ENCODE measurements at places on chromosomes 13 and 19. TPM values are rescaled to one million over a fixed set of nuclear protein-coding genes. Genes with fewer than 3 reads are reported as not detected.
A peak's percentile ranks its signal among the peaks of the same experiment; 100 is the strongest.

The OR7D2 gene
- 0.61 TPM for total RNA-seq

The GJB2 gene
- total RNA-seq = 0.26 TPM

The CASP14 gene
- not detected for total RNA-seq

The ZNF132 gene
- total RNA-seq = 0.71 TPM

The TTYH1 gene
- not detected for total RNA-seq

The LGALS14 gene
- 0.77 TPM for total RNA-seq

The GPC5 gene
- total RNA-seq = not detected

The PRODH2 gene
- total RNA-seq = 1.0 TPM

The LENG9 gene
- total RNA-seq = 4.3 TPM

DNA sequence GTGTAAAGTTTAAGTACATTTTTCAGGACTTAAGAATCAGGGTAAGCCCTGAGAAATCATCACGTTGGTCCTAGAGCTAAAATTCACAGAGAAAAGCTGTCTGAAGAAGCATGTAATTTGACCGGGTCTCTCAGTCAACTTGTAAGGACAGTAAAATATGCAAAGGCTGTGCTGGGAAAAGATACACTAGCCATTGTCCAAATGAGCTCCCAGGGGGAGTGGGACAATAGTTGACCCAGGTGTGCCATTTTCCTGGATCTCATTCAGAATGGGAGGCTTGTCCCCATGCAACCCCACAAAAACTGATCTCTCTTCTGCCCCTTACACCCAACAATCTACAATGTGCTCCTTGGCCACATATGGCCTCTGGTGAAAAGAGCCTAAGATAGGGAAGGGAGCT lies 437.9 kb downstream of the KLF12 start:
- no peak for DNase-seq

DNA sequence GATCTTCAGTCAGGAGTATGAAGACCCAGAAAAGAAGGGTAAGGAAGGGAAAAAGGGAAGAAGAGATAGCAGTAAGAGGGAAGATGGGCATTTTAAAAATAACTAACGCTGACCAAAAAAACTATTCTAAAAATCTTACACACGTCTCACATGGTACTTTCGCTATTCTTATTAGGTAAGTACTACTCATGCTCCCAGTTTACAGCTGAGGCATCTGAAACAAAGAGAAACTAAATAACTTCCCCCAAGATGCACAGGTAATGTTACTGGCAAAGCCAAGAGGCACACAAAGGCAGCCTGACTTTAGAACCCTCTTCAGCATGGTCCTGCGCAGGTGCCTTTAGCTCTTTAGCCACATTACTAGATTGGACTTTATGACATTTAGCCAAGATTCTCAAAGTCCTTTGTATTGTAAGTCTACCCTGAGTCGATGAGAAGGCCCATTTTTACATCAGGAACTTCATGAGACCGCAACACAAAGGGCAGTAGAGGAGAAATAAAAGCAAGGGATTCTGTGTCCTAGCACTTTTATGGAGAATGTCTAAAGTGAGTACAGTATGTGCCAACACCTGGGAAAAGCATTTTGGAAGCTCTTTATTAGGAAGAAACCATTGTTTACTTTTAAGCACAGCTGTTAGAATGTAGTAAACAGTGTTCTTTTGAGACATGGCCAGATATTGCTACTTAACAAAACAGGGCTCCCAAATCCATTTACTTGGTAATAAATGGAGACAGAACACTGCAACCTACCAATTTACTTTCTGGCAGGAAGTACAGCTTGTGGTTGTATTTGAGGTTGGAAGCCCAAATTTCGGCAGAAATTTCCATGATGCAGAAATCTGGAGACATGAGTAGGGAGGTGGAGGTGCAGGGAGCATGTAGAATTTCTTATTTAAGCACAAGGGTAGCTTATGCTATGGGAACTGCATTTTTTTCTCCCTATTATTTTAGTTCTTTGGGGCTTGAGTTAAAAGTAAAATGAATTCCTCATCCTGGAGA lies 250.7 kb downstream of the KCTD12 start:
- no peak for DNase-seq

DNA sequence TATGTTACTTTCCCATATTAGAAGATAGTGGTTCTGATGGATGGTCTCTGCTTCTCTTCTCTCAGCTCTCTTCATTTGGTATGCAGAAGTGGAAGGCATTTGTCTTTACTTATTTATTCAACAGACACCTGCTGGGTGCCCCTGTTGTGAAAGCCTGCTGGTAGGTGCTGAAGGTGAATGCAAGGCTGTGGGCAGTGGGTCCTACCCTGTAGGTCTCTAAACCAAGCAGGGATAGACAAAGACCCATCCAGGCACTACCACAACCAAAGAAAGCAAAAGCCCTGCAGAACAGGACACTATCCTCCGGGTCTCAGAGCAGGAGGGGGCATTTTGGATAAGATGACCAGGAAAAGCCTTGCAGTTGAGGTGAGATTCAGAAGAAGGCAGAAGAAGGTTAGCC lies 106.1 kb downstream of the STARD13 start:
- DNase-seq = peak; percentile 51

DNA sequence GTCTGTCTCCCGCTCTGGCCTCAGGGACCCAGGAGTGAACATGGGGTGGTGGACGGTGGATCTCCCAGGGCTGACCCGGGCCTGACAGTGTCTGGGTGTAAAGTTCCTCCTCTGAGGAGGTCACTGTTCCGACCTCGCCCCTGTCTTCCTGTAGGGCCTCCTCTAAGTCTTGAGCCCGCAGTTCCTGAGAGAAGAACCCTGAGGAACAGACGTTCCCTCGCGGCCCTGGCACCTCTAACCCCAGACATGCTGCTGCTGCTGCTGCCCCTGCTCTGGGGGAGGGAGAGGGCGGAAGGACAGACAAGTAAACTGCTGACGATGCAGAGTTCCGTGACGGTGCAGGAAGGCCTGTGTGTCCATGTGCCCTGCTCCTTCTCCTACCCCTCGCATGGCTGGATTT lies at the start of gene SIGLEC9:
Gene SIGLEC9 (plus strand): TSS at position 178 of the 400 bp plus-strand sequence. CDS start 69 bp downstream, at position 247.
- no peak for DNase-seq

- peak; percentile 98 for DNase-seq
These were observed 14.3 kb downstream of the IER2 start for GRCh38 chr19:13164343-13165161.

GRCh38 chr19:23482829-23483228 lies 87.6 kb upstream of the ZNF91 start:
- DNase-seq = no peak

DNA sequence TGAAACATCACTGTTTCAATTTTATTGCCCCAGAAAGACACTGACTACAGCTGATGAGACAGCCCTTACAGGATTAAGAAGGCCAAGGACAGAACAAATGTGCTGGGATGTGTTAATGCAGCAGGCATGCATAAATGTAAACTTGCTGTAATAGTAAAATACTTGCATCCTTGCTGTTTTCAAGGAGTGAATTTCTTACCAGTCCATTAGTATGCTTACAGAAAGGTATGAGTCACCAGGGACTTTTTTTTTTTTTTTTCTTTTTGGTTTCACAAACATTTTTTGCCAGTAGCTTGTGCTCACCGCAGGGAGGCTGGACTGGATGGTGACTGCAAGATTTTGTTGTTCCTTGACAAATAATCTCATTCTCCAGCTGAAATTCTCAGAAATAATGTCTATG lies 55.1 kb downstream of the GPR180 start:
- no peak for DNase-seq

DNA sequence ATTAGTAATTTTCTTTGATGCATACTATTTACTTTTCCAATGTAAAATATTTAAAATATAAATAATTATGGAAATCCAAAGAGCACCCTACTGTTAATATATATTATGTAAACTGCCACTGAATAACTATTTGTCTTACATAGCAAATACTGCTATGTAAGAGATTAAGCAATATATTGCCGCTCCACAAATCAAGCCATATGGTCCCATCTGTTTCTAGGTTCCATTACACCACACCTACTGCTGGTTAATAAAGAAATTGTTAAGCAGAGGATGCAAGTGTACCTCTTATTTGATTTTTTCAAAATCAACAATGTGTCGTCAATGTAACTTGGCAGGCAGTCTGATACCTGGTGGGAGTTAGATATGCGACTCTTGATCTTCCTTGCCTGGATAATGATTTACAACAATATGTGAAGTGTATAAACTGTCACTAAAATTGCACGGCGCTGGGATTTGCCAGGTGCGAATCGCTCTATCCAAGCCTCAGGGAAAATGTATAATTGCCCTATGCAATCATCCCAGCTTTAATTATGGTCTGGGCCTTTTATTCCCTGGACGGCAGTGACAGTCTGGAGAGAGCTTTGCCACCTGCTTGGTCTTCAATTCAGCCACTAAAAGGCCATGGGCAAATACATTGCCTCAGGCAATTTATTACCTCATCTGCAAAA lies 16.0 kb downstream of the SMAD9 start:
- no peak for DNase-seq

DNA sequence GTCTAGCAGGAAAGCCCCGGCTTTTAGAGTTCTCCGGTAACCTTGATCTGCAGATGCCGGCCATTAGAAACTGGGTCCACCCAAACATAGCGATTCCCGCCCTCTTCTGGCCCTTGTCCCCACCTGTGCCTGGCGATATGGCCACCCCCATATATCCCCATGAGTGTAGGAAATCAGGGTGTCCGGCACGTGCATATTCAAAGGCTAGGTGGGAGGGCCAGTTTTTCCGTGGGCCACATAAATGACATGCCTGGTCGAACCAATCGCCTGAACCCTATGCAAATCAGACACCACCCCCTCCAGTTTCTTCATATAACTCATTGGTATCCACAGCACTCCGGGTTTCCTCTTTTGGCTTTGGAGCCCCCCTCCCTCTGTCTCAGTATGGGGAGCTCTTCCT lies 37.4 kb downstream of the ERICH4 start:
- no peak for DNase-seq

GRCh38 chr19:48997972-48998371 lies 4.3 kb downstream of the RUVBL2 start:
- peak; percentile 93 for DNase-seq

GRCh38 chr13:33483471-33483870 lies 197.9 kb upstream of the STARD13 start:
- no peak for DNase-seq

- DNase-seq = no peak
These were observed 53.3 kb downstream of the TEX26 start for GRCh38 chr13:30985637-30986205.

DNA sequence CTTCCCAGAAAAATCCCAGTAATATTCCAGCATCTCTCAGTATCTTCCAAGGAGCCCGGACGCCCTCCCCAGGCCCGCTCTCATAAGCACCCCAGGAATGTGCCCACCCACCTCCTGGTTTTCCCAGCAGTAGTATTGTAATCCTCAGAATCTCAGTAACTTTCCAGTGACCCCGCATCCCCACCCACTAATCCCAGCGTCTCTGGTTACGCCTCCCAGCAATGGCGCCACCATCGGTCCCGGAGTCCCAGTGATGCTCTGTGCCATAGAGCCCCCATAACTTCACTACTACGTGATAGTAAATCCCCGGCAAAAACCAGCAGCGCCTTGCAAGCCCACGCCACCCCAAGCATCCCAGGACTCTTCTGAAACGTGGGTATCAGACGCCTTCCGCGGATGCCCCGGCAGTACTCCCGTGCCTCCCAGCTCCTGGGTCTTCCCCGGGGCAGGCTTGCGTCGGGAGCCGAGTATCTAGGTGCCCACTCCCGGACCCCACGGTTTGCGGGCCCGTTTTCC lies 928 bp upstream of the PNPLA6 start:
- DNase-seq = peak; percentile 88

GRCh38 chr13:73464758-73465616 lies 406.2 kb downstream of the KLF5 start:
- DNase-seq = no peak

GRCh38 chr13:97477844-97478243 lies 43.9 kb downstream of the RAP2A start:
- DNase-seq = no peak

DNA sequence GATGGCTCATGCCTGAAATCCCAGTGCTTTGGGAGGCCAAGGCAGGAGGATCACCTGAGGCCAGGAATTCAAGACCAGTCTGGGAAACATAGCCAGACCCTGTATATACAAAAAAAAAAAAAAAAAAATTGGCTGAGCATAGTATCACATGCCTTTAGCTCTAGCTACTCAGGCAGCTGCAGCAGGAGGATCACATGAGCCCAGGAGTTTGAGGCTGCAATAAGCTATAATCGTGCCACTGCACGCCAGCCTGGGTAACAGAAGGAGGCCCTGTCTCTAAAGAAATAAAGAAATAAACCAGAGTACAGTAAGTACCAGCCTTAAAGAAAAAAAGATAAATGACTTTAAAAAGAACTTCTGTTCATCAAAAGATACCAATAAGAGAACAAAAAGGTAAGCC lies 52.9 kb downstream of the FAM124A start:
- DNase-seq = peak; percentile 5

GRCh38 chr13:51726446-51727193 lies 77.3 kb downstream of the DHRS12 start:
- DNase-seq = no peak

GRCh38 chr13:21216332-21216731 lies 39.9 kb downstream of the MRPL57 start:
- DNase-seq = no peak

DNA sequence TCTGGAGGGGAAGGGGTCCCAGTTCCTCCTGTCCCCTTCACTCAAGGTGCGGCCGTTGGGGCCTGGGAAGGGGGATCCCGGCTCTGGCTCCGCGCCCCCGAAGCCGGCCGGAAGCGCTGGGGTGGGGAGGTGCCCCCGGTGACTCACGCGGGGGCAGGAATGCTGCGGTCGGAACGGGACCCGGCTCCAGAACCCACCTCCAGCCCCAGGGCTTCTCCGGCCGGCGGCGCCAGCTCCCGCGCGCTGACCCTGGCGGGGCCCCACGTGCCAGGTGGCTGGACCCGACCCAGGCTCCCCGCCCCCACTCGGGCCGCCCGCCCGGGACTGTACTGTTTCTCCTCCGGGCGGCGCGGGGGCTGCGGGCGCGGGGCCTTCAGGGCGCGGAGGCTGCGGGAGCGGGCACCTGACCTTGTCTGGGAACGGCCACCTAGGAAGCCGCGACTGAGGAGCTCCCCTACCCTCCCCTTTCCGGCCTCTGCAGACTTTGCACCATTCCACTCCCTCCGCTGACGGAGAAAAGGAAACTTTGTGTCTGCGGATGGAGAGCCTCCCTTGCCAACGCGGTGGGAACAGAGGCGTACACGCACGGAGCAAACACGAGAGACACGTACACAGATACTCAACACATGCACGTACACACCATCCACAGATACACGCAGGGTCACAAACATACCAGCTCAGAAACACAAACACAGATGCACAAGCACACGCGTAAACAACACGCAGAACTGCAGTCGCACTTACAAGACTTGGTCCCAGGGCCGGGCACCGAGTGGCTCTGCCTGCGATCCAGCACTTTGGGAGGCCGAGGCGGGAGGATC lies 7.2 kb downstream of the AXL start:
- peak; percentile 87 for DNase-seq

DNA sequence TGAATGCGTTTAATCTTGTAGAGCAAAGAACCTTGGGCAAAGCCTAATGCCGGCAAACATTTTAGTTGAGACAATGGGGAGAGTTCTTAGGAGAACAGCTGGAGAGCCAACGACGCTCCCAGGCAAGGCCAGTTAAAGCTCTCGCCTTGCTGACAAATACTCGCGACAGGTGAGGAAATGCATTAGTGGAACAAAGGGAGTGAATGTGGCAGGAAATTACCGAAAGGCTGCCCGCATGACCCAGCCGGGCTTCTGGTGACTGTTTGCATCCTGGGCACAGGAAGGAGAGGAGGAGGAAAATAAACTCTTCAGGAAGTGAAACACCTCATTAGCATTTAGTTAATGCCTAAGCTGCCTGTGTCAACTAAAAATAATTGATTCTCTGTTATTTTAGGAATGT lies 74.6 kb downstream of the SHISA2 start:
- peak; percentile 93 for DNase-seq

GRCh38 chr19:38699027-38699346 lies 45.3 kb downstream of the CAPN12 start:
- no peak for DNase-seq

GRCh38 chr13:98405107-98405571 lies 171.8 kb downstream of the STK24 start:
- DNase-seq = peak; percentile 70

- DNase-seq = no peak
These were observed 38.7 kb downstream of the HTR2A start for GRCh38 chr13:46858163-46858562.

All from endodermal cell (in vitro differentiated cells).